ENCODE measurements at places on chromosomes 5 and 9.

- DNase-seq = no peak
These were observed 549.1 kb downstream of the CDK5RAP2 start for GRCh38 chr9:120030847-120031246.

- DNase-seq = no peak
These were observed 132.8 kb downstream of the MCTP1 start for GRCh38 chr5:95152131-95152530.

GRCh38 chr5:67673618-67674017, 477.0 kb upstream of the CD180 start:
- no peak for DNase-seq

- no peak for DNase-seq
These were observed 41.3 kb upstream of the ROPN1L start for GRCh38 chr5:10400411-10400810.

All from NCI-H774 (cell line).